ENCODE measurements at places on chromosomes 5 and 9. TPM values are rescaled to one million over a fixed set of nuclear protein-coding genes. Genes with fewer than 3 reads are reported as not detected.
A peak's percentile ranks its signal among the peaks of the same experiment; 100 is the strongest.

- H3K4me1 ChIP-seq = no peaks in the 10 kb centered on the region
- DNase-seq = no peak
- H3K27me3 ChIP-seq = no peaks in the 10 kb centered on the region
- H3K4me3 ChIP-seq = no peak overlapping the region
Observed at GRCh38 chr5:60148366-60148765, 254.8 kb upstream of the PDE4D start.

- H3K4me1 ChIP-seq = peaks cover 30% of the 10 kb centered on the region
- DNase-seq = no peak
- peaks cover 15% of the 10 kb centered on the region for H3K27me3 ChIP-seq
- no peak overlapping the region for H3K27ac ChIP-seq
- H3K36me3 ChIP-seq = no peaks in the 10 kb centered on the region
- H3K4me3 ChIP-seq = no peak overlapping the region
Observed at GRCh38 chr9:136629879-136630661, 32.6 kb upstream of the EGFL7 start.

- no peak for DNase-seq
- no peak overlapping the region for H3K4me3 ChIP-seq
- H3K27ac ChIP-seq = no peak overlapping the region
- no peaks in the 10 kb centered on the region for H3K27me3 ChIP-seq
Observed at GRCh38 chr5:126263591-126264184, 159.5 kb upstream of the GRAMD2B start.

DNA sequence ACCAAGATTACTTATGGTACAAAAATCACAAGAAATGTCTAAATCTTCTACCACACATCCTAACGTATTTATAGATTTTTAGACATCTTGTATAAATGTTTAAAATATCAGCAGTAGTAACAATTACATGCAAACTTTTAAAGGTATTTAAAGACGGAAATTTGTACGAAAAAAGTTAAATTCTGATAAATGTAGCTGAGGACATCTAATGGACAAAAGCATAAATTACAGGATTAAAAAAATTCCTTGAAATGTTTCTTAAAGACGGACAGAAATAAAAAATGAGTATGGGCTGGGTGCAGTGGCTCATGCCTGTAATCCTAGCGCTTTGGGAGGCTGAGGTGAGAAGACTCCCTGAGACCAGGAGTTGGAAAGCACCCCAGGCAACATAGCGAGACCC, 15.8 kb downstream of the ERCC8 start:
- H3K36me3 ChIP-seq = no peaks in the 10 kb centered on the region
- H3K27me3 ChIP-seq = no peaks in the 10 kb centered on the region
- H3K27ac ChIP-seq = no peak overlapping the region
- no peaks in the 10 kb centered on the region for H3K4me1 ChIP-seq

- no peak overlapping the region for H3K4me3 ChIP-seq
- H3K27ac ChIP-seq = no peak overlapping the region
- H3K36me3 ChIP-seq = no peaks in the 10 kb centered on the region
- H3K27me3 ChIP-seq = no peaks in the 10 kb centered on the region
- DNase-seq = no peak
- H3K4me1 ChIP-seq = no peaks in the 10 kb centered on the region
Observed at GRCh38 chr5:173301695-173302545, 26.3 kb downstream of the STC2 start.

DNA sequence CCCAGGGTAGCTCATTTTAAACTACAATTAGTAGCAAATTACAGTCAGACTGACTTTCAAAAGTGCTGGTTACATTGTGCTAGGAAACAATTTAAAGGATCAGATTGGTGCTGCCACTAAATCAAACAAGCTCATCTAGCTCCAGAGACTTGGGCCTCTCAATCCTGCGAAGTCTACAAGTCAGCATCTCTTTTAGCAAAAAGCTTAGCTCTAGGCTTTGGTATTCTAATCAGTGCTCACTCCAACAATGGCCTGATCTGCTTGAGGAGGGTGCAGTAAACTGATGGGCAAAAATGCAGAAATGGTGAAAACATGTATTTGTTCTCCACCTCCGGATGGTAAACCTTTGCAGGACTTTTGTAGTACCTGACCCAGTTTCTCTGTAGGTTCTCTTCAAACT, 47.0 kb upstream of the SEMA6A start:
- H3K4me1 ChIP-seq = no peaks in the 10 kb centered on the region
- no peak for DNase-seq
- no peaks in the 10 kb centered on the region for H3K27me3 ChIP-seq
- no peaks in the 10 kb centered on the region for H3K36me3 ChIP-seq

DNA sequence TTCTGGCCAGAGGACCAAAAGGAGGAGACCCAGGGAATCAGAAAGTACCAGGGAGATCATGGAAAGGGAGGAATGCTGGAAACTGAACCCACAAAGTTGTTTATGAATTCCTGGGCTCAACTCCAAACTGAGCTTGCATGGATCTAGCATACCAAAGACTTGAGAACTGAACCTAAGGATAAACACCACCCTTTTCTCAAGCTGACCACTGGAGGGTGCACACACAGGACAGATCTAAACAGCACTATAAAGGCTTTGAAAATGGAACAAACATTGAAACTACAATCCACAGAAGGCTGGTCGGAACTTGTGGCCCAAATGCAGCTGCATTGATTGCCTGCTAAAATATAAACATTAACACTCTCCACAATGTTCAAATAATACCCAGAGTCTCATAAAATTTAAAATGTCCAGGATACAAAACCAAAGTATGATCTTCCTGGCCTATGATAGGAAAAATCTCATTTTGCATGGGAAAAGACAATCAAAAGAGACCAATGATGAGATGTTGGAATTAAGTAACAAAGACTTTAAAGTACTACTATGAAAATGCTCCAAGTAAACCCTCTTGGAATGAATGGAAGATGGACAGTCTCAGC, 15.6 kb upstream of the IRF1 start:
- peak overlapping the region; percentile 32 for H3K27ac ChIP-seq
- H3K4me3 ChIP-seq = no peak overlapping the region
- H3K36me3 ChIP-seq = no peaks in the 10 kb centered on the region
- DNase-seq = no peak

DNA sequence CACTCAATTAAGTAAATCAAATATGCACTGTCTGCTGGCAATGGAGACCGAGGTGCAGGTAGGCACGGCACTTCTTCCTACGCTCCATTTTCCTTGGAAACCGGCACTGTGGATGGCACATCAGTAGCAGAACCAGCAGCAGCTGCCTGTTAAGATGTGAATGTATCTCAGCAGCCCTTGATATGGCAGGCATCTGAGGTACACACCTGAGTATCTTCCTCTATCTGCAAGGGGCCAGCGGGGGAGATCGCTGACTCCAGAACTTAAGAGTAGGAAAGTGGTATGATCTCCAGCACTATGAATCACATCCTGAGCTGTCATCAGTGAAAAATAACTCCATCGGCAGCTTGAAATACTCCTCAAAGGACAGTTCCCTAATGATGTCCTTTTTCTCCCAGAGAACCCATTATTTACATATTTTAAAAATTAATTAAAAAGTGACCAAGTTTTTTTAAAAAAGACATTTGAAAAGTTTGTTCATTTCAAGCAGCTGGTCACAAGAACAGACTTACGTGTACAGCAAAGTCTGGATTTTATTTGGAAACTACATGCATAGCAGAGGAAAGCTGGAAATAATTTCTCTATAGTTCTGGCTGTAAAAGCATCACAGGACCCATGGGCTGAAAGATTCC, 97.1 kb downstream of the ADAMTS12 start:
- H3K27me3 ChIP-seq = no peaks in the 10 kb centered on the region
- H3K27ac ChIP-seq = no peak overlapping the region

DNA sequence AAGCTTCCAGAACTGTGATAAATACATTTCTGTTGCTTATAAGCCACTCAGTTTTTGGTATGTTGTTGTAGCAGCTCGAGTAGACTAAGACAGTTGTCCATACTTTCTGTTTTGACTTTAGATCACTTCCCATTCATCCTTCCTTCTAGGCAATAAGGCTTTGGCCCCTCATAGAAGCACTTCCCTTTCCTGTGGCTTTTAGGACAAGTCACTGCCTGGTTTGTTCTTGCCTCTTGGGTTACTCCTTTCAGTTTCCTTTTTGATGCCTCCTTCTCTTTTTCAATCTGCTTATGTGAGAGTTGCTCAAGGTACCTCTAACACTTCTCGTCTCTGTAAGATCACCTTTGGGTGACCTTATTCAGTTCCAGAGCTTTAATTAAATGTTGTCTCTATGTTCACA, 72.4 kb upstream of the NTRK2 start:
- H3K4me3 ChIP-seq = no peak overlapping the region
- H3K36me3 ChIP-seq = no peaks in the 10 kb centered on the region
- H3K27me3 ChIP-seq = no peaks in the 10 kb centered on the region
- H3K27ac ChIP-seq = no peak overlapping the region

DNA sequence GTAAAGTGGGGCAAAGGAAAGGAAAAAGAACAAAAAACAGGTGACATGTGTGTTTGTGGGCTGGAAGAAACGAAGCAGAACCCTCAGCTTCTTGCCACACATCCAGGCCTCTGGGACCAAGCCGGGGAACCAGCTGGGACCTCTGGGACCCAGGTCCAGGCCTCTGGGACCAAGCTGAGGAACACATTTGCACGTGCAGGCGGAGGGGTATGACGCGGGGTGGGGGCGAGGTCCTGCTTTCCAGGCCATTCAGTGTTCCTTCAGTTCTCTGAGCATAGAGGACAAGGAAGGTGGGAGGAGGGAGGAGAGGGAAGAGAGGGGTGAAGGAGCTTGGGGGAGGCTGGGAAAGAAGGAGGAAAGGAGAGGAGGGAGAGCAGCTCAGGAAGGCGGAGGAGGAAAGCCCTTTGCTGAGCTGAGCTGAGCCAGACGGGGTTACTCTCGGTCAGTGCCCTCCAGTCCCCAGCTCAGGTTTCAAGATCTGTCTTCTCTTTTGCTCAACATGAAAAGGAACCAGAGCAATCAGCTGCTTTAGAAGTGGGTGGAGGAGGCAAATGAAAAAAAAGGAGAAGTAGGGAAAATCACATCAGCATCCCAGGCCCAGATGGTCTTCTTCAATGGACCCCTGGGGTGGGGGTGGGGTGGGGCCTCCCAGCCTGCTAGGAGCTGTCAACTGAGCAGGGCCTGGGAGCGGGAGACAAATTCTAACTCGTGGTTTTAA, 59.1 kb downstream of the ABCA1 start:
- peak overlapping the region; percentile 52 for H3K27ac ChIP-seq
- H3K4me3 ChIP-seq = no peak overlapping the region
- DNase-seq = no peak
- peaks cover 75% of the 10 kb centered on the region for H3K4me1 ChIP-seq

Gene INSYN2B
- not detected for total RNA-seq

DNA sequence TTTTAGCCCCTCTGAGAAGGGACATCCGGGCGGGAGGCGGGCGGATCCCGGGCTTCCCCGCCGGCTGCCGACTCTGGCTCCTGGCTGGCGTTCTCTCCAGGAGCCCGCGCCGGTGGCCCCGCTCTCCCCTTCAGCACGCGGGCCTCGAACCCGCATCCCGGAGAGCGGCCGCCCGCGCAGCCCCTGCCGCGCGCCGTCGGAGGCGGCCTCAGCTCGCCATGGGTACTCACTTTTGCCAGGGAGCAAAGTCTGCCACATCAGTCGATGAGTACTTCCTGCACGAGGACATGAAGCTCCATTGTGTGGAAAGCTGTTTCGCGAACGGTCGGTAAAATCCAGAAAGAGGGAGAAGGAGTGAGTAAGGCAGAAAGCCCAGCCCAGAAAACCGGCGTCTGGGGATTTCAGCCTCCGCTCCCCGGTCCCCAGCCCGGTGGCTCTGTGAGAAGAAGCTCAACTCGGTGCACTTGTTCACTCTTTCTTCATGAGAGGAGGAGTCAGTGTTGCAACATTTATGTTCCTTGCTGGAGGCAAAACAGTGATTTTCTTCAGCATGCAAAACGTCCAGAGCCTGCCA, at the start of gene PRLR:
Gene PRLR (minus strand): TSS at position 450 of the 574 bp plus-strand sequence. CDS start 140,867 bp downstream, outside the sequence.
- H3K4me1 ChIP-seq = peaks cover 23% of the 10 kb centered on the region
- no peaks in the 10 kb centered on the region for H3K27me3 ChIP-seq
- no peak within 1 kb of the TSS for H3K27ac ChIP-seq
- H3K4me3 ChIP-seq = peak within 1 kb of the TSS; percentile 47
- no peaks in the 10 kb centered on the region for H3K36me3 ChIP-seq
- no peak for DNase-seq

- H3K4me3 ChIP-seq = no peak overlapping the region
- no peaks in the 10 kb centered on the region for H3K4me1 ChIP-seq
- H3K27me3 ChIP-seq = no peaks in the 10 kb centered on the region
Observed at GRCh38 chr5:128252196-128252595, 168.6 kb downstream of the SLC12A2 start.

GRCh38 chr9:115494393-115494792, 376.4 kb upstream of the TNC start:
- DNase-seq = no peak
- H3K27me3 ChIP-seq = no peaks in the 10 kb centered on the region
- H3K4me1 ChIP-seq = no peaks in the 10 kb centered on the region
- H3K4me3 ChIP-seq = no peak overlapping the region

- H3K27ac ChIP-seq = no peak overlapping the region
- no peaks in the 10 kb centered on the region for H3K36me3 ChIP-seq
- H3K4me3 ChIP-seq = no peak overlapping the region
- peaks cover 28% of the 10 kb centered on the region for H3K4me1 ChIP-seq
Observed at GRCh38 chr5:69502367-69502766, 9.8 kb downstream of the OCLN start.

Gene ZDHHC11
- total RNA-seq = 7.0 TPM

DNA sequence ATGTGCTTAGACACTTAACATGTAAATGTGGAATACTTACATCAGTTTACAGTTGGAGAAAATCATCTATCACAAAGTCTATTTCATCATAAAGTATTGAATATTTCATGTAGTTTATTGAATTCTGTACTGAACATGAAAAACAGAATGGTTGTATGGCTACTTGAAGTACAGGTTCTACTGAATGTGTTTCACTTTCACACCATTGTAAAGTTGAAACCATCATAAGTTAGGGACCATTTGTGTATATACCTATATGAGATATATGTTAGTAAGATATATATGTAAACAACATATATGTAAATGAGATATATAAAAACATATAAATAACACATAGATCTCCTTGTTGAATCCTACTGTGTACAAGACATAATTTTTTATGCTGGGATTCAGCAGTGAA, 63.0 kb upstream of the TAF11L2 start:
- H3K27ac ChIP-seq = no peak overlapping the region
- H3K4me1 ChIP-seq = peaks cover 8% of the 10 kb centered on the region
- no peaks in the 10 kb centered on the region for H3K36me3 ChIP-seq
- DNase-seq = no peak
- no peak overlapping the region for H3K4me3 ChIP-seq
- H3K27me3 ChIP-seq = no peaks in the 10 kb centered on the region

DNA sequence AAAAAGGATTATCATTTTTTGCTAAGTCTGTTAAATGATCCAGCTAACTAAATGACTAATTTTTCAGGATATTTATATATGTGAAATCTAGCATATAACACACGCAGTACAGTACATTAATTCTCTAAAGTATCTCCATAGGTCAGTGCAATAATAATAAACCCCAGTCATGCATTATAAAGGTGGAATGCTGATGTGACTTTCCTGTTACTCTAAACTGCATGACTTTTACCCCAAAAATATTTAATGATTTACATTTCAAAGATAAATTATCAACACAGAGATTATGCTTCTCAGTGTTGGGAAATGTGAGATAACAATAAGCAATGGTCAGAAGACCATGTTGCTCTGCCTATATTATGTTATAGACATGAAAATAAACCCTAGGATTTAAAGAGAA, 34.1 kb upstream of the PAM start:
- H3K27ac ChIP-seq = no peak overlapping the region
- no peaks in the 10 kb centered on the region for H3K27me3 ChIP-seq
- no peaks in the 10 kb centered on the region for H3K36me3 ChIP-seq

Measured in esophagus squamous epithelium (tissue), 5 donors.